ENCODE measurements at places on chromosomes 1 and 21.

DNA sequence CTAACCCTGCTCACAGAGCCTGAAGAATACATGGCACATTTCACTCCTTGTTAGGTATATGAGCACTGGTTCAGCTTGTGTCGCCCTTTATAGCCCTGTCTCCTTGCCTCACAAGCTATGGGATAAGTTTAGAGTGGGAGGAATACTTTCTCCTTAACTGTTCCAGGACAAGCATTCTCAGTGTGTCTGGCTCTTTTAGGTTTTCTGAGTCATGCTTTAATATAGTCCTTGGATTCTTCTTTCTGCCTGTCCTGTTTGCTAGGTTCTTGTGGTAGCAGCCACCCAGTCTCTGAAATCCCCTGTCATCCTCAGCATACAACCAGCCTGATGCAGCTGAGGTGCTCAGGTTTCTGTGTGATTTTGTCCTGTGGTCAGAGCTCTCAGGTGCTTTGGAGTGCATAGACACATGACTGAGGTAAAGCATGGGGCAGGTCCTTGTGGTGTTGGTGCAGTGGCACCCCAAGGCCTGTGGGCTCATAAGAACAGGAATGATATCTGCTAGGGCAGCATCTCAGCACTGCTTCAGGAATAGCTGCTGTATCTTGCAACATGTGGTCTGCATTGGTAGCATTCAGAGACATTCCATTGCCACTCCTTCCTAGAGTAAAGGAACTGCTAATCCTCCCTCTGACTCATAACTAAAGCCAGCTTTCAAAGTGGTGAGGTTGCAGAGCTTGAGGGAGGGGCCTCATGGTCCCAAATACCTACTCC lies 14.2 kb upstream of the CASQ2 start:
- peak; percentile 82 for DNase-seq

GRCh38 chr1:247487057-247487456 lies 29.2 kb upstream of the OR2B11 start:
- DNase-seq, result peak; percentile 1

DNA sequence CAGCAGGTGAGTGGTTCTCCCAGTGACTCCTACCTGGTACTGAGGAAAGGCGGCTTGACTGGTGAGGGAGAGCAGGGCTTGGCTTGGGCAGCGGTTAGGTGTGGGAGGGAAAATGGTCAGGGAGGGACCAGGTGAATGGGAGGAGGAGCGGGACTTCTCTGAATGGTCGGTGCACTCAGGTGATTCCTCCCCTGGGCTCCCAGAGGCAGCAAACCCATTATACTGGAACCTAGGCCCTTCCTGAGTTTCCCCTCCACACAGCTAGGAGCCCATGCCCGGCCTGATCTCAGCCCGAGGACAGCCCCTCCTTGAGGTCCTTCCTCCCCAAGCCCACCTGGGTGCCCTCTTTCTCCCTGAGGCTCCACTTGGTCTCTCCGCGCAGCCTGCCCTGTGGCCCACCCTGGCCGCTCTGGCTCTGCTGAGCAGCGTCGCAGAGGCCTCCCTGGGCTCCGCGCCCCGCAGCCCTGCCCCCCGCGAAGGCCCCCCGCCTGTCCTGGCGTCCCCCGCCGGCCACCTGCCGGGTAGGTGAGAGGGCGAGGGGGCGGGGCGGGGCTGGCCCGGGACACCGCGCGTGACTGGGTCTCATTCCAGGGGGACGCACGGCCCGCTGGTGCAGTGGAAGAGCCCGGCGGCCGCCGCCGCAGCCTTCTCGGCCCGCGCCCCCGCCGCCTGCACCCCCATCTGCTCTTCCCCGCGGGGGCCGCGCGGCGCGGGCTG lies 2.3 kb downstream of the ARTN start:
- DNase-seq, result no peak

GRCh38 chr1:226590614-226591013 lies 42.0 kb downstream of the STUM start:
- no peak for DNase-seq

DNA sequence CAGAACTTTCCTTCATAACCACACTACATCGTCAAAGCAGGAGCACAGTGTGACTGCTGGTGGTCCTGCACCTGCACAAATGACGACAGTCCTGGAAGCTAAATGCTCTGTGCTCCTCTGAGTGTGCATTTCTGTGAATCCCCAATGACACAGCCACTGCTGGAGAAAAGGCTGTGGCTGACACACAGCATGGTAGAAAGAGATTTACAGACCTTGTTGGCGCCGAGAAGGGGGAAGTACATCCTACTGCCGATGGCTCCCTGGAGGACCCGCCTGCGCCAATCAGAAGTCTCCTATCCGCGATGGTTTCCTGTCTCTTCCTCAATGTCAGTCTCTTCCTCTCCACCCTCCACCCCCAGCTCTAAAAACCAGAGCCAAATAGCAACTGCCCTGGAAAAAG lies 115.4 kb upstream of the RAB4A start:
- DNase-seq, result no peak

GRCh38 chr1:45928486-45929205 lies 125.2 kb downstream of the MAST2 start:
- DNase-seq, result no peak

GRCh38 chr1:58395355-58395754 lies 151.2 kb downstream of the OMA1 start:
- DNase-seq, result peak; percentile 81

- no peak for DNase-seq
These were observed 1.9 kb upstream of the ID3 start for GRCh38 chr1:23561076-23561812.

DNA sequence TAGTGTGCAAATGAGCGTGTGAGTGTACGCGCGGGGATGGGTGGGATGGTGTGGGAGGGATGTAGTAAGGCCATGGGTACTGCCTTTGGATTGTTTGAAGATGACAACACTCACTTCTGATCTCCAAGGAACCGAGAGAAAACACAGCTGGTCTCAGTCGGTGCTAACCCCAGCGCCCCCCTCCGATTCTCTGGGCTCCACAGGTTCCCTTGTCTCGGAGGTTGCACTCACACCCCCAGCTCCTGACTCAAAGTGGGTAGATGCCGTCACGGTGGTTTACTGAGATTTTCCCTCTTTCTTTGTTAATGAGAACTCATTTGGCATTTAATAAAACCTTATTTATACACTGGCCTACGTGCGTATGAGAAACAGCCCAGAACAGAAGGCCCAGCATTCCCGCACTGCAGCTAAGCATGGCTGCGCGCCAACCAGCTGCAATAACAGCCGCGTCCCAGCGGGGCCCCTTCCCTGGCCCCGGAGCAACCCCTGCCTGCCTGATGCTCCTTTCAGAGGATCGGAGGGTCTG lies 25.8 kb downstream of the ABCA4 start:
- DNase-seq, result no peak

DNA sequence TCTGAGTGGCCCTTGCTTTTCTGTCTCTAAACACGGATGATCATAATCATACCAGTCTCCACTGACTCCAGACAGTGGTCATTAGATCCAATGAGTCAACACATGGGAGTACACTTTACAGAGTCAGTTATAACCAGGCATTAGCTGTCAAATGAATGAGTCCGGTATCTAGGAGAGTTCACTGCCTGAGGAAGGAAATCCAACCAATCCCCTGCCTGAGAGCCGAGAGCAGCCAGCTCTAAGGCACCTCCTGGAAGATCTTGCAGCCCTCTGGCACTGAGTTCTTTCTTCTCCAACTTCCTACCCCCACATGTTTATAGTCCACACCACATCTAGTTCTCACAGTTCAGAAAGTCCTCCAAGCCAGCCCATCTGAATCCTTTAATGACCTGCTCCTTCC lies 29.4 kb upstream of the RBM15 start:
- DNase-seq, result peak; percentile 87

DNA sequence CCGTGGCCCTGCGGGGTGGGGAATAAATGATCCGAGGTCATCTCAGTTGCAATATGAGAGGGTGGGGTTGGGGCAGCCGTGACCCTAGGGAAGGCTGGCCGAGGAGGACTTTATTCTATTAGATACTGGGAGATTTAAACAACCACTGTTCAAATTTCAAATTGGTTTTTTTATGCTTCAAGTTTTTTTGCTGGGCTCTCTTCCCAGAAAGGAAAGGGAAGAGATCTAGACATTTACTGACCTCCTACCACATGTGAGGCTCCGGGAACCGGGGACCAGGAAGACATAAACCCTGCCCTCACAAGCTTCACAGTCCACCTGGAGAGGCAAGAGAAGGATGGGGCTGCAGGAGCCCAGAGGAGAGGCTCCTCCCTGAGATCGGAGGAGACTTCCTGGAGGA lies 207.3 kb downstream of the FOXD2 start:
- DNase-seq, result no peak

DNA sequence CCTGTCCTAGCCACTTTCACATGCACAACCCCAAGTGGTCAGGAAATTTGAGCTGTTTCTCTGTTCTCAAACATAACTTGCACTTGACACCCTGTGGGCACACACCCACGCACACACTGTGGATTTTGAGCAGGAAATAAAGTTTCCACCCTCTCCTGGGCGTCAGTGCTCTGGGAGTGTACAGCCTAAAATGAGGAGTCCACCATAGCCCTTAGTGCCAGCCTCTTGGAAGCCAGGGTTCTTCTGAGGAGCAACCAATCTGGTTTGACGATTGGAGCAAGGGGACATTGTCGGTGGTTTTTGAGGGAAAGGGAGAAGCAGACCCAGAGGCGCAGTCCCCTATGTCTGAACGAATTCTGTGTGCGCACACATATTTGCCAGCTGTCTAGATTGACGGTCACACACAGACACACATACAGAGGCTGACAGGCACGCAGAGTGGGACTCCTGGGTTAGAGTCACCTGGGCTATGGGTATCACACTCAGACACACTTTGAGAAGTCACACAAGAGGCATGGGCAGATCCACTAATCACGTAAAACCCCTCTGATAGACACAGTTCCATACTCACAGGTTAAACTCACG lies 2.7 kb downstream of the DMBX1 start:
- no peak for DNase-seq

DNA sequence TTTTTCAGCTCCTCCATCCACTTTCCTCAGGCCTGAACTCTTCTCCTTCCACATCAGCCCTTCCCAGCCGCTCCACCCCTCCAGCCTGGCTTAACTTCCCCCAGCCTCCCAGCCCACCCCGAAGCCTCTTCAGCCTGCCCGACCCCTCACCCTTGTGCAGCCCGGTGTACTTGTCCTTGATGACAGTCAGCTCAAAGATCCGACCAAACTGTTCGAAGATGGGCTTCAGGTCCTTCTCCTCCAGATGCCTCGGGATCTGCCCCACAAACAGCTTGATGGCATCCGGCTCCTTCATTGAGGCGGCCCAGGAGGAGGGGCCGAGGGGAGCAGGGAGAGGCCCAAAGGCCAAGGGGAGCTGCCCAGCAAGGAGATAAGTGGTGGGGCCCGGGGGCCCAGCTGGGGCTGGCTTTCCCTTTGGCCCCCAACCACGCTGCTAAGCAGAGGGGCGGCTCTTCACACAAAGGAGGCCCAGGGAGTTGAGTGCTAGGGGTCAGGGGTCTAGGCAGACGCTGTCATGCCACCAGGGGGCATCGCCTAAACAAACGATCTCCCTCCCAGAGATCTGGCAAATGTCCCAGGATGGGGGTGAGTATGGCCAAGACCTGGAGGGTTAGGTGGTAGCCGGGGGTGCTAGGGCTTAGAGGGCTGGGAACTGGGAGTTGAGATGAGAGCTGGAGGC lies 738 bp downstream of the CELF3 start:
- no peak for DNase-seq

DNA sequence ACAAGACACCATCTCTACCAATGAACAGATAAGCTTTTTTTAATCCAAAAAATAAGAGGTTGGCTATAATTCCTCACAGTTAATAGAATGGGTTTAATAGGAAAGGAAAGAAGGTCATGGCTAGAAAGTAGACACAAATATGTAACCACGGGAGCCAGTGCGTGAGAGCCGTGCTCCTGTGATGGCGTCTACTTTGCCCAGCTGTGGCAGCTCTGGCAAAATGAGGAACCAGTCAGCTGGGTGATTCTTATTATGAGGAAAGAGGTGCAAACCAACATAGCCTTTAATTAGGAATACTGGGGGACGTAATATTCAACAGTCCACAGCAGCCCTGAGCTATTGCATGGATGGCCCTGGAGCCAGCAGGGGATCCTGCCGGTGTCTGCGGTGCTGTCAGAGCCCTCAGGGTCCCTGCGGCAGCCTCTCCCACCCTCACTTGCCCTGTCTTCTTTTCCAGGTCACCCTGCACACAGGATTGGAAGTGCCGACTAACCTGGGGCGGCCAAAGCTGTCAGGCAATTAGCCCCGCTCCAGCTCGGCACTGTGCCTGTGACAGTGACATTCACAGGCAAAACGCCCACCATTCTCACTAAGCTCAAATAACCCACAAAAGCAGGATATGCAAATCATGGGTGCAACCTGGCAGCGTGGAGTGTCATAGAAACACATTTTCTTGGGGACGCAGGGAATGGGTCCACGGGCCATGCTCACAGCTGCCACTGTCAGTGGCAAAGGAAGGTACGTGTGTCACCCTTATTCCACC lies 25.9 kb upstream of the GNPAT start:
- DNase-seq, result no peak

DNA sequence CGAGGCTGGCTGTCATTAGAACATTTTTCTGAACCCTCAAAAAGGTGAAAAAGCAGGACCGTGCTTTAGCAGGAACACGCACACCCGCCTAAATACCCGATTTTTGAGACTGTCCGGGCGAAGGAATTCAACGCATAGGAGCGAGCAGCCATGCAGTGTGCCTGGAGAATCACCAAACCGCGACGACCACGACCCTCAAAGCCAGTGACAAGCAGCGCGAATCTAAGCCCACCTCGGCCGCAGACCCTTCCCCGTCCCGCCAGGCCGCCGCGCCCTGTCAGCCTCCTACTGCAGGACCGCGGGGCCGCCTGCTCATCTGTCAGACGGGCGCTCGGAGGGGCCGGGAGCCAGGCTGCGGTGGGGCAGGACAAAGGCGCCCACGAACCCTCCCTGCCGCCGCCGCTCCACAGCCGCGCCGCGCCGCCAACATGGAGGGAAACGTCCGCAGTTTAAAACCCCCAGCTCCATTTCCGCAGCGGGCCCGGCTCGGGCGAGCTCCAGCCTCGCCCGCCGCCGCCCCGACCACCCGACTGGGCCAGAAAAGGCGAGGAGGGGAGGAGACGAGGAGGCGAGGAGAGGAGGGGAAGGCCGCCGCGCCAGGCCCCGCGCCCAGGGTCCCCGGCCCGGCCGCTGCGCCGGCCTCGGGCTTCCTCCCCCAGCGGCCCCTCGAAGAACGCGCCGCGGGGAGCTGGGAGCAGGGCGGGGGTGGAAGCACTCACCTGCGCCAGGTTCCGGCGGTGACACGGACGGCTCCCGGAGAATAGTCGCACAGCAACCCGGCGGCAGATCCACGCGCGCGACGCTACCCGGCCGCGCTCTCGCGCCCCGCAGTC lies at the start of gene LBR:
LBR (minus strand) TSS at position 804 of the 833 bp plus-strand sequence. CDS start 3,963 bp downstream, outside the sequence.
- no peak for DNase-seq

- no peak for DNase-seq
These were observed 88.4 kb upstream of the PDE4B start for GRCh38 chr1:65704318-65704717.

GRCh38 chr1:229845410-229846138 lies 219.5 kb downstream of the URB2 start:
- DNase-seq, result no peak

- DNase-seq, result no peak
These were observed 11.9 kb upstream of the SMAP2 start for GRCh38 chr1:40361637-40362036.

Measured in GM04503 (cell line).